ENCODE measurements at places on chromosomes 6 and 20. TPM values are rescaled to one million over a fixed set of nuclear protein-coding genes. Genes with fewer than 3 reads are reported as not detected.

GRCh38 chr6:28867086-28867409, 56.7 kb downstream of the TRIM27 start:
- H3K4me1 ChIP-seq: peaks cover 38% of the 10 kb centered on the region
- peak overlapping the region; percentile 47 for H3K27ac ChIP-seq
- DNase-seq: no peak
- no peaks in the 10 kb centered on the region for H3K27me3 ChIP-seq
- H3K36me3 ChIP-seq: peaks cover 5% of the 10 kb centered on the region

The SYNDIG1 gene
- not detected for total RNA-seq

- peak within 1 kb of the TSS; percentile 89 for H3K4me3 ChIP-seq
- H3K4me1 ChIP-seq: peaks cover 9% of the 10 kb centered on the region
- no peaks in the 10 kb centered on the region for H3K36me3 ChIP-seq
- peak within 1 kb of the TSS; percentile 45 for H3K27ac ChIP-seq
- H3K27me3 ChIP-seq: no peaks in the 10 kb centered on the region
- DNase-seq: peak; percentile 86
Observed at GRCh38 chr20:32761831-32762753, at the start of gene DNMT3B. DNMT3B (plus strand) TSS chr20:32762385; CDS start chr20:32780324, 17,939 bp downstream.

DNA sequence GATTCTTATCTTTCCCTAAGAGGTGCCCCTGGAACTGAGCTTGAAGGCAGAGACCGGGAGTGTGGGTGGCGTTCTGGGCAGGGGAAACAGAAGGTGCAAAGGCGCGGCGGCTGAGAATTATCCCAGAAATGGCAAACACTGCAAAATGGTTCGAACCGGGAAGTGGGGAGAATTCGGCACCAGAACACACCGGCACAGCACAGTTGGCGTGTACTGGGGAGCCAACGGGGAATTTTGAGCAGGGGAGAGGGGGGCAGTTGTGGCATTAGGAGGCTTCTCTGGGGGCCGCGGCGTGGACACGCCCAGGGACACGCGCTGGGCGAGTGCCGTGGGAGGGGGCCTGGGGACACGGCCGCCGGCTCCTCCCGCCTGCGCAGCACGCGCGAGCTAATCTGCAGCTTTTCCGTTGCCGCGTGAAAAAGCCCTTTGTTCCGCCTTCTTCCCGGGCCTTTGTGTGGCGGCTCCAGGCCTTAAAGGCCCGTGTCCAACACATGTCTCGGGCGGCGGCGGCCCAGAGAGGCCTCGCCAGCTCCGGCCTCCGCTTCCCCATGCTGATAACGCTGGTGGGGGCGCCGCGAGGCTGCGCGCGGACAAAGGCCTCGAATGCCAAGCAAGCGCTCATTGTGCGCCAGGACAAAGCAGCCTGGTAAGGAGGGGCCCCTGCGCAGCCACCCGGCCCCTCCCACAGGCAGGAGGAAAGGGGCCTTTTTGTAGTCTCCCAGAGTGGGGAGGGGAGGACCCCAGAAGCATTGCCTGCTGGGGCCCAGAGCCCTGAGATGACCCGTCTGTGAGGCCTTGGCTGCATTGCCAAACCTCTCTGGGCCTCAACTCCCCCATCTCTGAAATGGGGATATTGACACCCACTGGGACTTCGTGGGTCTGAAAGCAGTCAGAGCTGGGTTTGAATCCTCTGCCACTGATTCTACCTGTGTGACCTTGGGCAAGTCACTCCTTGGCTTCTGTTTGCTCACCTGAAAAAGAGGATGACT, 82.8 kb downstream of the CD40 start:
- H3K4me3 ChIP-seq: no peak overlapping the region
- H3K27ac ChIP-seq: no peak overlapping the region
- H3K36me3 ChIP-seq: no peaks in the 10 kb centered on the region

The PTGIS gene
- 0.08 TPM for total RNA-seq

The LPIN3 gene
- not detected for total RNA-seq

The SIM1 gene
- total RNA-seq: not detected

DNA sequence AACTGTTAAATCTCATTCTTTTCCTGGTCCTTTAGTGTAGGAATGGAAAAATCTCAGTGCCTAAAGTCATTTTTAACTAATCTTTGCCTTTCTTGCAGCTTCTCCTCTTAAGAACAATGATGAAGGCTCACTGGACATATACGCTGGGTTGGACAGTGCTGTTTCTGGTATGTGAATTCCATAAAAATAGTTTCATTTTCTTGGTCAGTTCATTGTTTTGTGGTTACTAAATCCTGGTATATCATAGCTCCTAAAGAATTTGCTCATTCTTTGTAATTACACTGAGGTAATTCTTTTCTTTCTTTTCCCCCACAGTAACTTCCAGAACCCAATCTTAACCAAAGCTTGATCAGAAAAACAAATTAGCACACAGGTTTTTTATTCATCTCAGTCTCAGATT, 23.4 kb downstream of the CASP8AP2 start:
- DNase-seq: no peak
- H3K4me1 ChIP-seq: no peaks in the 10 kb centered on the region
- no peak overlapping the region for H3K4me3 ChIP-seq
- peaks cover 13% of the 10 kb centered on the region for H3K36me3 ChIP-seq
